ENCODE measurements at places on chromosomes 3 and 15.
A peak's percentile ranks its signal among the peaks of the same experiment; 100 is the strongest.

DNA sequence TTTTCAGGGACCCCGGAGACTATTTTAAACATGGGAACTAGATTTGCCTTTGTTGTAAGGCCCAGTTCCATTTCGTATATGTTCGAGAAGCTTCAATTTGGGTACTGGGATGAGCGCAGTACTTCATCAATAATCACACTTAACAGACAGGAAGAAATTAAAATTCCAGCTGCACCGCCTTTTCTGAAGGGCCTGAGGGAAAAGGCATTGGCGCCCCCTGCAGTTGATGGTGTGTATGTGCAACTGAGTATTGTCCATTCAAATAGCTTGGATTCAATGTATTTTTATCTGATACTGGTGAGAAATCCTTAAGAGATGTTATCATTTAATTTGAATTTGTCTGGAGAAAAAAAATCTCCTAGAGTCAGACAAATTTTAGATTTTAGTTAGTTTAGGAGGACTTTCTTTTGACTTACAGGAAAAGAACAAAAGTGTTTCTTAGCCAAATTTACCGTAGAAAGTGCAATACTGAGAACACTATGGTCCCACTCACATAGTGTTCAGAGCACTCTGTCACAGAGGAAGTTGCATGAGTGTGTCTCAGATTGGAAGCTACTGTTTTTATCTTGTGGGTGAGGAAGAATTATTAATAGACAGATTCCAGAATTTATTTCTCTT, 5.4 kb upstream of the ALDH1A2 start:
- no peak for DNase-seq

DNA sequence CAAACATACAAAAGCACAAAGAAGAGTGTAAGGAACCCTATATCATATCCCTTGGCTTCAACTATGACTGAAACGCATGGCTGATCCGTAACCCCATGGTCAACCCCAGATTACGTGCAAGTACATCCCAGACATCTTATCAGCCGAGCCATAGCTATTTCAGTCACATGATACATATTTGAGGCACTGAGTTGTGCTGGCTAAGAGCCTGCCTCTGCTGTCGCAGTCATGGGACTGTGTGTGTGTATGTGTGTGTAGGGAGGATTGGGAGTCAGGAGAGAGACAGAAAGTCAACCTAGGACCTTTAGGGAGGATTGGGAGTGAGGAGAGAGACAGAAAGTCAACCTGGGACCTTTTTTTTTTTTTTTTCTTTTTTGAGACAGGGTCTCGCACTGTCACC, 8.4 kb downstream of the ST6GAL1 start:
- no peak for DNase-seq

GRCh38 chr3:14201940-14202684, 23.5 kb downstream of the LSM3 start:
- no peak for DNase-seq

- no peak for DNase-seq
Measured at GRCh38 chr15:80574590-80574989, 120.5 kb upstream of the ABHD17C start.

- no peak for DNase-seq
Measured at GRCh38 chr15:60682115-60682514, 203.2 kb upstream of the ICE2 start.

- DNase-seq = peak; percentile 56
Measured at GRCh38 chr15:60795889-60796288, 316.9 kb upstream of the ICE2 start.

DNA sequence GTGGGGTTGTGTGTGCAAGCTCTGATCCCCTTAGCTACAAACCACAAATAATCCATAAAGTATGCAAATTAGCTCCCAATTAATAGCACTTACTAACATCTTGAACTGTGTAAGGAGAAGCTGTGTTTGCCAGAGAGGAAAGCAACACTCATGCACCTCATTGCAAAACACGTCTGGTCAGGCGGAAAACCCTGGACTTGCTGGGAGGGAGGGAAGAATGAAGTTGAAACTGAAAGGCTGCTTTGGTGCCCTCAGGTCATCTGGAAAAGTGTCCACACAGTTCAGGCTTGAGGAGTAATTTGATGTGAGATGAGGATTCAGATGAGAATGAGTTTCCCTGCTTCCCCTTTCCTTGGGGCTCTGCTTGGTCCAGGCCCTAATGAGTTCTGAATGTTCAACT, 185.5 kb upstream of the ANKRD28 start:
- DNase-seq = no peak

- no peak for DNase-seq
Measured at GRCh38 chr3:44120721-44121582, 120.7 kb upstream of the TOPAZ1 start.

GRCh38 chr15:80154336-80154735, 1.5 kb downstream of the FAH start:
- no peak for DNase-seq
